RKO (cell line): ENCODE measurements at places on chromosomes 13 and 19.

GRCh38 chr19:45469945-45470761 lies 2.4 kb downstream of the FOSB start:
- peak; percentile 91 for DNase-seq

GRCh38 chr13:64753233-64754000 lies 2476.7 kb downstream of the PCDH9 start:
- DNase-seq = peak; percentile 9

DNA sequence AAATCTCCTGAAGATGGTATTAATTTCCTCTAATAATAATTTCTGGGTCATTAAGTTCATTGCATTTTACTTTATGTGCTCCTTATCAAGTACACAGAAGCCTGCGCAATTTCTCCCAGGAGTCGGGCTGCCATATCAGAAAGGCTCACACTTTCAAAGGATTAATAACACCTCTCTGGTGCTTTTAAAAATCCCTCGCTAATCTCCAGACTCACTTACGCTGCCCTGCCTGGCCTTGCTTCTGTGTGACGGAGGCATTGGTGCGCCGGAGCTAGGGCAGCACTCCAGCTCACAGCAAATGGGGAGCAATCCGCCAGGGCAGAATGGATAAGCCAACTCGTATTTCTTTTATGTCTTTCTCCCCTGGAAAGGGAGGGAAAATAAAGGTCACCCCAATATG lies 300.8 kb downstream of the EFNB2 start:
- no peak for DNase-seq

GRCh38 chr13:60370343-60370742 lies 26.7 kb upstream of the TDRD3 start:
- no peak for DNase-seq

GRCh38 chr13:23348262-23349127 lies 85.0 kb downstream of the SACS start:
- no peak for DNase-seq

DNA sequence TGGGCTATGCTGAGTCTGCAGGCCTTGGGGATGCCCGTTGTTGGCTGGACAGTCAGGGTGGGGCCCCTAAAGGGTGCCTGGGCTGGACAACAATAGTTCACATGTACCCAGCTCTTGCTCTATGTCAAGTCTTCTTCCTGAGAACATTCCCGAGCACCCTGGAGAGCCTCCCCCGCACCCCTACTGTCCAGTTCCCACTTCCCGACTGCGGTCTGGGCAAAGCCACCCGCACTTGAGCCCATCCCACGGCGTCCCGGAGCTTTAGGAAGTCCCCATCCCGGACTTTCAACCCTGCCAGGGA lies 1.1 kb upstream of the MPND start:
- DNase-seq = peak; percentile 48

DNA sequence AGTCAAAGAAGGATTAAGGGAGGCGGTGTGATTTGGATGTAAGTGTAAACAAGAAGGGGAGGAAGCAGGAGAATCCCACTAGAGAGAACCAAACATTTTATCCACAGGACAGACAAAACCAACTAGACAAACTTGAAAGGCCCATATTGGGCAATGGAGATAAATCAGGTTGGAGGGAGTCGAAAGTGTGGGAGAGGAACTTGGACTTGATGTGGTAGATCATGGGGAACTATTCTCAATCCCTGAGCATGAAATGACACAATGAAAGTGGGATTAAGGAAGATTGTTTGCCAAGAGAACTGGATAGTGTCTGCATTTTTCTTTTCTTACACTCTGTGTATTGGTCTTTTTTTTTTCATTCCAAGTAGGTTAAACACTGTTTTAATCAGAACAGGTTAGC lies 17.9 kb downstream of the GPR183 start:
- no peak for DNase-seq

DNA sequence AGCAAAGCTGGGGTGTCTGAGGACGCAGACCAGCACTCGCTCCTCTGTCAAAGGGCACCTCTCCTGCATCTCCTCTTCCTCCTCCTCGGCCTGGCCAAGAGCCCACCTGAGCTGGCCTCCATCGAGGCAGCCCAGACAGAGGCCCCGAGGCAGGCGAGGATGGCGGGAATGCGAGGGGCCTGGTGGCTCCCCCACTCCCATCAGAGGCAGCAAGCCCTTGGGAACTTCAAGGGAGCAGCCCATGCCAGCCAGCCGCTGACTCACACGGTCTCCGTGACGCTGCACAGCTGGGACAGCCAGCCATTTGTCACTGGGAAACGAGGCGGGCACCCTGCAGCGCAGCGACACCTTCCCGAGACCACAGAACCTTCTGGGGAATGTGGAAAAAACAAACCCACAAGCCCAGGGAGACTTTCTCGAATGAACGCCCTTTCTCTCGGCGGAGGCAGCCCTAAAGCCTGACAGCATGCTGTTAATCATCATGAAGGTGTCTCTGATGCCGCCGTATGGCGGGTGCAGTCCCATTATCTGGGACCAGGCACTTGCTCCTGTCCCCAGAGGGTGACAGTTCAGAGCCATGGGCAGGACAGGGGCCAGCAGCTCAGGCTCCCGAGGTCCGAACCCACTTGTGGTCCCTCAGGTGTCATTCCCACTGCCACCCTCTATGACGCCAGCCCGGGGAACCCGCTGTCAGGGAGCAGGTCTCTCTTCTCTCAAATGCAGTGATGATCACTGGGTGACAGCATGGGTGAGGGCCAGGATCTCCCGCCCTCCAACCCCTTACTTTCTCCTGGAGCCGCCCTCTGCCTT lies 53.0 kb downstream of the PEPD start:
- no peak for DNase-seq

- peak; percentile 27 for DNase-seq
Measured at GRCh38 chr19:46975925-46976782, 43.5 kb upstream of the NPAS1 start.
